ENCODE measurements at places on chromosomes 7 and 10.

- no peak for DNase-seq
Measured at GRCh38 chr7:151711435-151711872, 165.5 kb downstream of the PRKAG2 start.

DNA sequence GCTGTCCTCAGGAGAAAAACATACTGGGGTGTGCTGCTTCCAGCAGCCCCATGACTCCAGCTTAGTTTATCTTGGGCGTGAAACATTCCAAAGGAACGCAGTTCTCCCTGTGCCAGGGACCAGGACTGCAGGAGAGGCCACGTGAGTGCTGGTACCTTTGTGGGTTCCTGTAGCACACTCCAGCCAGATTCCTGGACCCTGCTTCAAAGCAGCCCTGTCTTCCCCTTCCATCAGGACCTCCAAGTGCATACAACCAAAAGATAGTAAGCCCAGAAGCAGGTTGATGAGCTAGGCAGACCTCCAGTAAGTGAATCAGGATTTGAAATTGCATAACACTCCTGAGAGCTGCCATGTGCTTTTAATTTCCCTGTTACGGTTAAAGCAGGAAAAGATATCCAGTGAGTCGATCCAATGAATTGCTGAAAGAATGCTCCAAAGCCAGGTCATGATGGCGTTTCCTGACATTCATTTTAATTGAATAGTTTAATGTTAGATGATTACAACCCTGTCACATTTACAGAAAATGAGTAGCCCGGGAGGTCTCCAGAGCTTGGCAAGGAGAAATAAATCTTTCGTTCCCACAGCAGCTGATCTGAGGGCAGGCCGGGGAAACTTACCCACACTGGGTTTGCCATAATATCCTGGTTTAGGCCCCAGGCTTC, 38.9 kb upstream of the CPXM2 start:
- DNase-seq: no peak

DNA sequence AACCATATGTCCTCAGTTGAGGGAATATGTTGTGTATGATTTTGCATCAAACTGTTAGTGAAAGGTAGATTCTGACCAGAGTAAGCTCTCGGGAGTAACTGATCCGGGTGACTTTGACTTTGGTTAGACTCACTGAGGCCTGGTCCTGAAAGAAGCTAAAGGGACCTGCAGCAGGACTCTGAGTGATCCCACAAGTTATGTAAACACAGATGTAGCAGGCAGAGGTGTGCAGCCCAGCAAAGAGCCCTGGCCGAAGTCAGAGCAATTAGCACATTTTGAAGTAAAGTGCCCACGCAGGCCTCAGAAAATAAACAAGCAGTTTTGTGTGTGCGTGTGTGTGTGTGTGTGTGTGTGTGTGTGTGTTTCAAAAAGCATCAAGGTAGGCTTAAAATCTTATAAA, 245.6 kb upstream of the FERD3L start:
- no peak for DNase-seq

DNA sequence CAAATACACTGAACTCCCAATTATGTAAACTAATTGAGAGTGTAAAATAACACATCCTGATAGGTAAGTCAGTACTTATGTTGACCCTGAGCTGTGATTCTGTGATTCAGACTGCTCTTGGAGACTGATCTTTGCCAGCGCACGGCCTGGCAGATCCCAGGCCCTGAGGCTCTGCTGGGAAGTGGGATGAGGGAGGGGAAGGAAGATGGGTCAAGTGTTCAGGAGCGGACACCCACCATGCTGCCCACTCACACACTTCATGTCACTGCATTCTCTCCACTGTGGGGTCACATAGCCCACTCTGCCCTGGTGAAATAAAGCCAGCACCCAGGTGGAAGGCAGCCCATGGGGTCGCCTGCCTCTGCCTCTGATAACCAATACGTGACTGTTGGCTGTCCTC, 226.2 kb downstream of the TNS3 start:
- DNase-seq: no peak

DNA sequence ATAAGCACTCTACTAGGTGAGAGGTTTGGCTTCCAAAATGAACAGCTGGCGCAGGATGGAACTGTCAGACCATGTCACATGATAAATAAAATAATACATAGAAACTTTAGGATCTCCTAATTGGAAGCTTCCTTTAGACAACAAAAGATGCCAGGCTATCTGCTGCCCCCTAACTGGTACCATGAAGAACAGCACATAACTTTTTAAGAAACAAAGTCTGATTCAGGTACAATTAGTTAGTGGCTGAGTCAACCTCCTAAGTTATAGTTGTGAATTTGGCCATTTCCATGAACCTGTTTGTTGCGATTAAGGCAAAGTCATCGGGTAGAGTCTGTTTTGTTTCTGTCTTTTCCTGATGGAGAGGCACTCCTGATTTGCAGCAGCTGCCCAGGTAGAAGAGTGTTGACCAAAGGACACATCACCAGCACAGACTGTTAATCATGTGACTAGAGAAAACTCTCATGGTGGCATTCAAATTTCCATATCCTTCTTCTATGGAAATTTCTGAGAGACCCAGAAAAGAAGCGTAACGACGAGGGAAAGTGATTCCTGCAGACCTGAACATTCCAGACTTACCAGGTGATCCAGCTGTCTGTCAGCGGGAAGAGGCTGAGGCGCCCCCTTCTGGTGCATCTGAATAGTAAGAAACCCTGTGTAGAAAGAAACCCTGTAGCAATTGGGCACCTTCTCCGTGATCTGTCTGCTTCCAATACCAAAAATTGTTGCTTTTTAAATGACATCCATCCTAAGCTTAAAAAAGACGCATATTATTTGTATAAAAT, 8.6 kb upstream of the INHBA start:
- no peak for DNase-seq

DNA sequence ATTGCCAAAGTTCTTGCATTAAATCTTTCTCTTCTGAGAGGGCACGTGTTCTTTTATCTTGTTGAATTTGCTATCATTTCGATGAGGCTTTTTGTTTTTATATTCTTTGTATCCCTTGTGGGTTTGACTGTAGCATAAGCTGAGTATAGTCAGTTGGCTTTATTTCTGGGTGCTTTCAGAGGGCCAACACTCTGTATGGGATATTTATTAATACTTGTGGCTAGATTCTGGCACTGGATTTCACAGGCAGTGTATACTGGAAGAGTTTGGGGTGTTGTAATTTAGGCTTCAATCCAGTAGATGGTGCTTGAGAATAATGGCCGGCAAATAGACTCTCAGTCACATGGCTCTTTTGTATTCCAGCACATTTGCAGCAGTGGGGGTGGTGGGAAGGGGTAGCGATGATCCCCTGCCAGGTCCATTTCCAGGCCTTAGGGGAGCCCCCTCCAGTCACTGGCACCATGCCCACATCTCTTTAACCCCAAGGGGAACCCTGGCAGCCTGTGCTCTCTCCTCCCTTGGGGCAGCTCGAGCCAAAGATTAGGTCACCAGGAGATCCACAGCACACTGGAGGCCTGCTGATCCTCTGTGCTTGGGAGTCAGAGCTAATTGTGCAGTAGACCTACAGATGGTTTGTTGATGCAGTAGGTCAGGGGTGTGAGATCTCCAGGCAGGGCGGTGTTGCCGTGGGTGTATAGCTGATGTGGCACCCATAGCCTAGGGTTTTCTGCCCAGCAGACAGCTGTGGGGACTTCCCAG, 81.8 kb downstream of the PTPN20 start:
- no peak for DNase-seq

DNA sequence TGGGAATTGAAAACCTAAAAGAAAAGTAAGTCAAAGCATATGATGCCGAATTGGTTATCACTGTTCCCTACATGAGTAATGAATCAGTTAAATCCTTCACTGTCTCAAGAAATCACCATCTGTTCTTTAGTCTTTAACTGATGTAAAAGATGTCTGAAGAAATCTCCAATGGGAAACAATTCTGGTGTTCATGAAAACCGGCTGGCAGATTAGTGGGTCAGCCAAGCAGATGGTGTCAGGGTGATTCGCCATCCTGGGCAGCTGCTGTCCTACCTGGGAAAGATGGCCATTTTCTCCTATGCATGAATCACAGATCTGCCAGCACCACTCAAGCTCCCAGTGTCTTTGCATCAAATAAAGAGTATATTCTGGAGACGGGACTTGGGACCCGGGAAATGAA, 925.2 kb upstream of the GHITM start:
- no peak for DNase-seq

DNA sequence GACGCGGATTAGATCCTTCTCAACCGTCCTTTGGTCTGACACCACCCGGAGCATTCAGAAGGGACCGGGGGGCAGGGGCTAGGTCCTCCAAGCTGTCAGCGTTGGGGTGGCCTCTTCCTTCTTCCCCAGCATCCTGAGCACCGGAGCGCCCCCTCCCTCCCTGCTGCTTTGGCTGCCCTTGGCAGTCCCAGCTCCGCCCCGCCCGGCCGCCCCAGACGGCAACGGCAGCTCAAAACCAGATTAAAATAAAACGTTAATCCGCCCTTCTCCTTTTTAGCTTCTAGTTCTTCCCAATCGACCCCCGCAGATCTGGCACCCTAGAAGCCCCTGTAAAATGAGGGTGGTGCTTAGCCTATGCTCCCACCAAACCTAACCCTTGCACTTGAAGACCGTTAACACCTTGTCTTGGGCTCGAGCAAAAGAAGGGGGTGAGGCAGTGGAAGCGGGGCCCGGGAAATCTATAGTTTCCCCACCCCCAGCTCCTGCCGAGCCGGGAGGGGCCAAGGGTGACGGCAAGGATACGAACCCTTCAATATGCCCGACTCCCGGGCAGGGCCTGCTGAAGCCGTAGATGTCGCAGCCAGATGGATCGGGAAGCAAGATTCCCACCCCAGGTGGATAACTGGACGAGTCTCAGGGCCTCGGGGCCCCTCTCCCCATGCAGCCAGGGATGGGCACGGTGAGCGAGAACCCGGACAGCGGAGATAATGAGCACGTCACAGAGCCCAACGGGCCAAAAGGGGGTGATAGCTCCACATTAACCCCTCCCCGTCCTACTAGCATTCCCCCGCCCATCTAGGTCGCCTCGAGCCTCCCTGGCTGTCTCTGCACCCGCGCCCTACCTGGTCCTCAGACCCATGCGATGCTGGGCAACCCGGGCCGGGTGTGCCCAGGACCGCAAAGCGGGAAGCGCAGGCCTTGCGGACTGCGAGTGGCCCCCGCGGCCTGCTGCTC, 169.7 kb downstream of the NRF1 start:
- no peak for DNase-seq

DNA sequence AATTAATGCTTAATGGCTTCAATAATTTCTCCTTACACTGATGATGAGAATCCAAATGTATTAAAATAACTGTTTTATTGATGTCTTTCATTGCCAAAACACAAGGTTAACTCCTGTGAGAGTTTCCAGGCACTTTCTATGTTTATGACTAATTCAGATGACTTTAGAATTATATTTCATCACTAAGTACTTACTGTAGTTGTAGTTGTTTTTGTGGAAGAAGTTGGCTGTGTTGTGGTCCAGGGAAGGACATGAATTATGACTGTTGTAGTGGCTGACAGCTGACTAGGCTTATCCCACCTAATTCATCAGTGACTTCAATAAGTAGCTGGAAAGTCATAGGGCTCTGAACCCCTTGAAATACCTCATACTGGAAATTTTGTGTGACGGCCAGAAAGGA, 254.8 kb downstream of the HGF start:
- no peak for DNase-seq

DNA sequence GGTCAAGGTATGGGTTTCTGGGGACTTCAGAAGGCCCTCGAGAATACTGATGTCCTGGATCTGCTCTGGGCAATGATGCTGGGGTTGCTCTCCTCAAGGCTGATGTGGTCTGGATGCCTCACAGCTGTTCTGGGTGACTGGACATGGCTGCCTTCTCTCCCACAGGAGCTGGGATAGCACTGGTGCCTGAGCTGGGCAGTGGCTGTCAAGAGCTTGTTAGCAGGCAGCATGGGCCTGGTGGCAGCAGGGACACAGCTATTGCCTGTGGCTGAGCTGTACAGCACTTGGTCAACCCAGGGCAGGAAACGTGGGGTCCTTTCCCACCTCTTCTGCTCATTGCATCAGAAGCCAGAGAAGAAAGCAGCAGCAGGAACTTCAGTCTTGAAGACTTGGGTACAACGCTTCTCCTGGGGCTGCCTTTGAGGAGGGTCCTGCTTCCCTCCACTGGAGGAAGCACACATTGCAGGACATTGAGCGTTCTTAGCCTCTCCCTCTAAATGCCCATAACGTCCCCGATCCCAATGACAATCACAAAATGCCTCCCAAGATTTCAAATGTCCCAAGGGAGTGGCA, 13.0 kb downstream of the ADCYAP1R1 start:
- DNase-seq: no peak

- no peak for DNase-seq
Measured at GRCh38 chr7:149869291-149869650, 4.5 kb upstream of the ATP6V0E2 start.

GRCh38 chr10:114577133-114577532, 80.9 kb downstream of the ABLIM1 start:
- DNase-seq: no peak

GRCh38 chr7:157482025-157482424, 145.2 kb downstream of the DNAJB6 start:
- DNase-seq: no peak

GRCh38 chr10:35613597-35614226, 8.6 kb downstream of the GJD4 start:
- DNase-seq: no peak

DNA sequence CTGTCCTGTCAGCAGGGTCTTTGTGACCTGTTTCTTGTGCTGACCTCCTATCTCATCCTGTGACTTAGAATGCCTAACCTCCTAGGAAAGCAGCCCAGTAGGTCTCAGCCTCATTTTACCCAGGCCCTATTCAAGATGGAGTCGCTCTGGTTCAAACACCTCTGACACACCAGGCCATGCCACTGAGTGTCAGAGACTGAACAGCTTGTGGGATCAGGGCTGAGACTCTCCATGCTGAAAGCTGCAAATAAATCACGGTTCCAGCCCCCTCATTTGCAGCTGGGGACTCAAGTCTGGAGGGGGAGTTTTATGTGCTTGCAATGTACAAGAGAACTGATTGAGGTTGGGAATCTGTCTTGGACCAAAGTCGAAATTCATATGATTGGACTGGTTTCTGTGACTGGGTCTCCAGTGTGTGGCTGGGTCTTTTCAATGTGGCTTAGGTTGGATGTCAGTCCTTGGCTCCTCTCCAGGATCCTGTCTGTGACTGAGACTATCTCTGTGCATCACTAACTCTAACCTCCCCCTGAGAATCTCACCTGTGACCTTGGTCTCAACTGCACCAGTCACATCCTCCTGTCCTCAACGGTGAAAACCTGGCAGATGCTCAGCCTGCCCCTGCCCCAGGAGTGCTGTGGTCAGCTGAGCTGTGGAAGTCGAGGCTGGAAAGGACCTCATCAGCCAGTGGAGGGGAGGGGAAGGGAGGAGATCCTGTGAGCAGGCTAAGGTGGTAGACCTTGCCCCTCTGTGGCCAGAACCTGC, 11.7 kb downstream of the PRF1 start:
- no peak for DNase-seq

- no peak for DNase-seq
Measured at GRCh38 chr7:37354656-37355131, 94.0 kb downstream of the ELMO1 start.
